ENCODE measurements at places on chromosomes 2 and 18. TPM values are rescaled to one million over a fixed set of nuclear protein-coding genes. Genes with fewer than 3 reads are reported as not detected.
A peak's percentile ranks its signal among the peaks of the same experiment; 100 is the strongest.

GRCh38 chr18:61595615-61596251, 262.5 kb downstream of the CDH20 start:
- DNase-seq, result no peak

DNA sequence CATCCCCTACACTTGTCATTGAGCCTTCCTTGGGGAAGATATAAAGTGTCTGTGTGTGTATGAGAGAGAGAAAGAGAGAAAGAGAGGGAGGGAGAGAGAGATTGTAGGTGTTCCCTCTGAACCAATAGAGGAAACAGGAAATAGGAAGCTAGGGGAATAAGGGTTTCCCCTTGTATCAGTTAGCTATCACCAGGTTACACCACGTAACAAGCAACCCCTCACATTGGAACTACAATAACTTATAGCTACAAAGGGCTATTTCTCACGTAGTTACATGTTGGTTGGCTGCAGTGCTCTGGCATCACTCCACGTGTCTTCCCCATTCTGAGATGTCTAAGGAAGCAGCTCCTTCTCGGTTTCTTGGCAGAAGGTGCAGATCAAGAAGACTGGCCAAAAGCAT, 41.0 kb upstream of the ARL4C start:
- DNase-seq, result no peak

DNA sequence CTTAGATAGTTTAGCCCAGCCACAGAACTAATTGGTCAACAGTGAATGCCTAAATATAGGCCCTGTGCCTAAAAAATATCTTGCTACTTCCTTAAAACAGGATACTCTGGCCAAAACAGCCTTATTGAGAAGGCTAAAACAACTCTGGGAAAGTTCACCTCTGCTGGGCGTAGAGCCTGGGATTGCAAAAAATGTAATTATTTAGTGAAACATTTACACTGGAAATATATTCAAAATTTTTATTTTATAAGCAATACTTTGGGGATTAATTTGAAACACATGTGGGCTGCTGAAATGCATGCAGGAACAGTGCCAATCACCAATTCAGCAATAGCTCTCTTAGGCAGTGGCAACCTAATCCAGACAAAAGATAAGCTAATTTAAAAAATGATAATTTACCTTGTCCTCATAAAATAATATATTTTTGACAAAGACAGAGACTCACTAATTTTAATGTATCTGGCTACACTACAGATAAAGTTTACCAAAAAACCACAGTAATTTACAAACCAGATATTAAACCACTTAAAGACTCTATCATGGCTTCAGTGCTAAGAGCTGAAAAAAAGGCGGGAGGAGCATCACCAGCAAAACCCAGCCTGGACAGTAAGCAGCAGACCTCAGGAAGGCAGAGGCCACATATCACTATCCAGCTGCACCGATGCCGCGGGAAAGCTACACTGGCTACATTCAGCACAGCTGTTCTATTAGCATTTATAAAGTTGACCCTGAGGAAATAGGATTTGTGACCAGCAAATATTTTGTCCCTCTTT, 18.5 kb downstream of the TRAK2 start:
- DNase-seq, result no peak

Gene RNF103
- total RNA-seq, result 26.5 TPM

DNA sequence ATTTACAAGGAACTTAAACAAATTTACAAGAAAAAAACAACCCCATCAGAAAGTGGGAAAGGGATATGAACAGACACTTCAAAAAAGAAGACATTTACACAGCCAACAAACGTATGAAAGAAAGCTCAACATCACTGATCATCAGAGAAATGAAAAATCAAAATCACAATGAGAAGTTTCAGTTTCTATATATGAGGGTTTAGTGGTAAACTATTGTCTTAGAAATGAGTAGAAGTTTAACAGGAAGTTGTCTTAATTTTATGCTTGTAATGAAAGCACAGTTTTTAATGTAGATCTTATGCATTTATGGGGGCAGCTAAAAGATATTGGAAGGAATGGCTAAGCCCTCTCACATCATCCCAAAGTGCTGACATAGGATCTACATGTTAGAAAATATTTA, 325.4 kb downstream of the ERBB4 start:
- DNase-seq, result no peak

Gene TXNL1
- 75.6 TPM for total RNA-seq

- DNase-seq, result no peak
These were observed 43.8 kb downstream of the REEP1 start for GRCh38 chr2:86293612-86294011.

- DNase-seq, result peak; percentile 14
These were observed 56.1 kb downstream of the ASAP2 start for GRCh38 chr2:9262671-9263171.

Gene TWIST2
- 1.7 TPM for total RNA-seq

Gene ASB18
- total RNA-seq, result not detected

- no peak for DNase-seq
These were observed 371.8 kb upstream of the HS6ST1 start for GRCh38 chr2:128690431-128690830.

DNA sequence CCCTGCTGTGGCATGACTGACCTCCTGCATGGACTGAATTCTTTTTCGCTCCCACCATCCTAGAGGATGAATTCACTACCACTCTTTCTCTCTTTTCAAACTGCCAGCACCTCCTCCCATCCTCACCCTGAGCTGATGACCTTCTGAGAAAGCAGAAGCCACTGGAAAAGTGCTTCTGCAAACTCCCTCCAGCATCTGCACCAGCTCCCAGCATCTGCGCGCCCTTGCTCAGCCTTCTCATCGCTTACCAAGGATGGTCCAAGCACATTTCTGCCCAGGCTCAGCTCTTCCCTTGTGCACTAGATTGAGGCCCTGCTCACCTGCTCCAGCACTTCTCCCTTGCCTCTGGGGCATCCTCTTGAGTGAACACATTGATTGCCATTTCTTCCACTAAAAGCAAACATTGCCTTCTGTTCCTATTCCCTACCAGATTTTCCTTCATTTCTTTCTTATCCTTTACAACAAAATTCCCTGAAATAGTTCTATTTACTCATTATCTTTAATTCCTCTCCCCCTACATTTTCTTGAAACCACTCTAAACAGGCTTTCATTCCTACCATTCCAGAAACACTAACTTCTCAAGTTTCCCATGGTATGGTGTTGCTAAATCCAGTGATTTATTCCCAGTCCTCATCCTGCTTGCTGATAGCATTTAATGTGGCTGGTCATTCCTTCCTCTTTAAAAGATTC, 42.7 kb upstream of the IL1RL1 start:
- DNase-seq, result no peak

Gene FSIP2
- 12.7 TPM for total RNA-seq

Data from neural progenitor cell (in vitro differentiated cells).